ENCODE measurements at places on chromosomes 13 and 19.

DNA sequence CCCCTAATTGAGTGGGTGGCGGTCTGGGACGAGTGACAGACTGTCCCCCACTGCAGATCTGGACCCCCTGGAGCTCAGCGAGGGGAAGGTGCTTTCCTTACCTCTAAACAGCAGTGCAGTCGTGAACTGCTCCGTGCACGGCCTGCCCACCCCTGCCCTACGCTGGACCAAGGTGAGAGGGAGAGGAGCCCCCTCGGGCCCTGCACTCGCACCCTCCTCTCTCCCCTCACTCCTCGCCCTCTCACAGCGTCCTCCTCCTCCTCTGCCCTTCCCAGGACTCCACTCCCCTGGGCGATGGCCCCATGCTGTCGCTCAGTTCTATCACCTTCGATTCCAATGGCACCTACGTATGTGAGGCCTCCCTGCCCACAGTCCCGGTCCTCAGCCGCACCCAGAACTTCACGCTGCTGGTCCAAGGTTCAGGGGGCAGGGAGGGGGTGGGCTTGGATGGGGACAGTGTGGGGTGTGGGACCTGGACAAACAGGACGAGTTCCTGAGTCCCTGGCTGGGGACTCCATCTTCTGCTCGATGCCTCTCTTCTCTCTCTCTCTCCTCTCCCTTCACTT lies 9.6 kb downstream of the BCAM start:
- DNase-seq = no peak

GRCh38 chr19:54561840-54562239 lies 11.8 kb upstream of the LILRA2 start:
- DNase-seq = no peak

- no peak for DNase-seq
These were observed 10.2 kb downstream of the UTP14C start for GRCh38 chr13:52034616-52035226.

GRCh38 chr19:10510301-10510802 lies 6.9 kb downstream of the S1PR5 start:
- no peak for DNase-seq
